Activated B cell treated with CpG ODN at 0.5 μM for 24 hours (primary cell): ENCODE measurements at places on chromosomes 3 and 15. TPM values are rescaled to one million over a fixed set of nuclear protein-coding genes. Genes with fewer than 3 reads are reported as not detected.

- DNase-seq: no peak
Observed at GRCh38 chr3:98012979-98013378, 22.1 kb downstream of the GABRR3 start.

DNA sequence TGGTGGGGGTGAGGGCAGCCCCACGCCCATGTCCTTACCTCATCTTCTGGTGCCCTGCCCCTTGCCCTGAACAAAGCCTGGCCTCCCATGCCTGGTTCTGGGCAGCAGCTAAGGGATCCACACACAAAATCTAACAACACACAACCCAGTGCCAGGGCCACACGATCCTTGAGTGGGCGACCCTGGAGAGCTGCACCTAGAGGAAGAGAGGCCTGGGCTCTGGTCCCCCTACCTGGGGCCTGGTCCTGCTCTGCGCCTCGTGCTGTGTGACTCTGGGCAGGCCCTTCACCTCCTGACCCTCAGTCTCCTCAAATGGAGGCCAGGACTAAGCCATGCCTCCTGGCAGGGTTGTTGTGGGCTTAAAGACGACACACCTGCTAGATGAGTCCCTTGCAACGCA is 20.0 kb upstream of the C3orf22 start:
- DNase-seq: no peak

DNA sequence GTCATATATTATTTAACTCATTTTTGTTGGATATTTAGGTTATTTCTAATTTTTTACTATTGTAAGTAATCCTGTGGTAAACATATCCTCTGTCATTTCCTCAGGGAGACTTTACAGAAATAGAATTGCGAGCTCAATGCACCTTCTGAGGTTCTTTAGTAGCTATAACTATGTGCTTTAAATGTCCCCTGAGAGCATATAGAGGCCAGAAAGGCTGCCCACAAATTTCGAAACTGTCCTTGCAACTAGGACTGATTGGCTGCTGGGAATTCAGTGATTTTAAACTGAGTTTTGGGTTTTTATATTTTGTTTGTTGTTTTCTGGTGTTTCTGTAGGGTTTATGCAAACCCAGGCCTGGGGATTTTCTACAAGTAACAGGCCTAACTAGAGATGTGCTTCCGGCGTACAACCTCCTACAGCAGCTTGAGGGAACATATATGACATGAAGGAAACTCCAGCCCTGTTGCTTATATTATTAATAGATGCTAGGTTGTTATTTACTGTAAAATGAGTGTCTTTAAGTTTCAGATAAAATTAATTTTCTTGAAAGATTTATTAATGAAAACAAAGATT is 29.1 kb upstream of the P4HTM start:
- DNase-seq: no peak

DNA sequence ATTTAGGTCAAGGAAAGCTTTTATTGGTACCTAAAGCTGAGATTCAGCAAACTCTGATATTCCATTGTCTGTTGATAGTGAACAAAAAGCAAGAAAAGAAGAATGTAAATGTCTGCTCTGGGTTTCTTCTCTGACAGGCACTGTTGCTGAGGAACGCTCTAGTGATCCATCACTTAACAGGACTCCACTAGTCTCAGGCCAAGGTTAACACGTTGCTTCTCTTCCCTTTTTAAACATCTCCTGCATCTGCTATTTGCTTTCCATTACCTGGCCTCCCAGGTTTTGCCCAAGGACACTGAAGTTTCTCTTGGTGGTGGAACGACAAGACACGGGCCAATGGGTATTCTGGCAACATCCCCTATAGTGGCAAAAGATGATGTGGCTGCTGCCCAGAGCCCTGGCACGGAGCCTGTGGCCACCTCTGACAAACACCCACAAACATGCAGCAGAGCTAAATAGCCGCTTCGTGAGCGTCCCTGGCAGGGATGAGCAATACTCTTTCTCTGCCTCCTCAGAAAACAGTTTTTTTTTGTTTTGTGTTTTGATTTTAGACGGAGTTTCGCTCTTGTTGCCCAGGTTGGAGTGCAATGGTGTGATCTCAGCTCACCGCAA is 97.8 kb upstream of the AKAP13 start:
- DNase-seq: no peak

- no peak for DNase-seq
Observed at GRCh38 chr15:98347001-98347400, 301.3 kb upstream of the IGF1R start.

- no peak for DNase-seq
Observed at GRCh38 chr15:78752492-78753358, 58.5 kb downstream of the ADAMTS7 start.

DNA sequence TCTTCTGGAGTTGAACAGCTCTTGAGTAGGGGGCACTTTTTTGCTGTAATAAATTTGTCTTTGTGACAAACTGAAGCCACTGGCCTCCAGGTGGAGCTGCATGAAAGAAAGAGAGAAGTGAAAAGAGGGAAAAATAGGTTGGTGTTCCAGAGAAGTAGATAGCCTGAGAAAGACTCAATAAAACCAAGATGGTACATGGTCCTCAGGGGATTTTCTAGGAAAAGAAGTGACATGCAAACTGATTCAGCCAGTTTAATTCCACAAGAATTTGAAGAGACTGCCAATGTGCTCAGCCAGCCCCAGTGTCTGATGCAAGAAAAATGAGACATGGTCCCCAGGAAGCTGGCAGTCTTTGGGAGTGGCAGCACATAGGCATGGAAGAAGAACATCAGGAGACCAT is 152.7 kb downstream of the CD47 start:
- DNase-seq: no peak

- DNase-seq: no peak
Observed at GRCh38 chr3:46847744-46848143, 15.5 kb downstream of the MYL3 start.

DNA sequence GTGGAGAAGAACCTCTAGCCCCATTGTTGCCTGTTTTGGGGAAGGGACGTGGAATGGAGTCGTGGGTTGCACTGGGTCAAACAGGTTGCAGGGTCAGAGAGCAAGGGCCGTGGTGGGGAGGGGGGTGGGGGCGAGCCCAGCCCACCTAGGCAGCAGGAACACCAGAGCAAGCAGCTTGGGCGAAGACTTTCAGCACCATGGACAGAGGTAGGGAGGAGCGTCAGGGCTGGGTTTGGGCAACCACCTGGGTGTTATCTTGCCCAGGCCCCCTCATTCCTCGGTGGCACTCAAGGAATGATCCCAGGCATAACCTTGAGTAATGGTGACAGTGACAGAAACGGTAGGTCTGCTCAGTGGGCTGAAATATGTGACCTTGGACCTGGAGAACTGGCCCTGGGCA is 45.9 kb upstream of the TMEM115 start:
- no peak for DNase-seq

DNA sequence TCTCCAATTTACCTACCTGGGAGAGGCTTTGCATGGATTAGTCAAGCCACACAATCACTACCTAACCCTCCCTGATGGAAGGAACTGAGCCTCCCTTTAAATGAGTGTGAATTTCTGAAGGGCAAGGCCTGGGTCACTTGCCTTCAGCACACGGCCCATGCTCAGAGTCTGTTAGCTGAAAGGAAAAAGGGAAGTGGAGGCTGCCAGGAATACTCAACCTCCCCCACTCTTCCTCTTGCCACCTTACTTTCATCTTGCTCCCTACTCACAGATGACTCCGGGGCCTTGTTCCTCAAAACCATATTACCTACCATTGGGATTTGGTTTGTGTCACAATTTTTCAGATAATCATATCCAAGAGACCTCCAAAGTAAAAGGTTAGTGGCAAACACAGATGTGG is 220.0 kb downstream of the ABHD5 start:
- no peak for DNase-seq

GRCh38 chr15:57152666-57153539 is 223.4 kb upstream of the CGNL1 start:
- DNase-seq: no peak

DNA sequence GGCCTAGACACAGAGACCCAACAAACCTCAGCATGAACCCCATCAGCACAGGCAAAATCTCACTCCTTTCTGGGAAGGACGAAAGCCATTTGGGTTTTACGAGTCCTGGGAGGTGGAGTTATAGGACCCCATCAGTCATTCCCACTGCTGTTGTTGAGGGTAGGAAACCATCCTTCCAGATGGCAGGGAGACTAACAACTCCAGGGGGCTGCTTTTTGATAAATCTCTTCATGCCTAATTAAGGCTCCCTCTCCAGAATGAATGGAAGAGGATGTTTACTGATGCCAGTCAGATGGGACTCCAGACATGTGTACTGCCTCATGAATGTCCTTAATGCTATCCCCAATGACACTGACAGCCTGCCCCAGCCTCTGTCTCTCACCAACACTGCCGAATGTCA is 75.3 kb downstream of the ST8SIA2 start:
- DNase-seq: no peak

- no peak for DNase-seq
Observed at GRCh38 chr3:10286596-10287295, 6.0 kb downstream of the GHRL start.

GRCh38 chr15:47410247-47410646 is 307.1 kb upstream of the SEMA6D start:
- DNase-seq: no peak

DNA sequence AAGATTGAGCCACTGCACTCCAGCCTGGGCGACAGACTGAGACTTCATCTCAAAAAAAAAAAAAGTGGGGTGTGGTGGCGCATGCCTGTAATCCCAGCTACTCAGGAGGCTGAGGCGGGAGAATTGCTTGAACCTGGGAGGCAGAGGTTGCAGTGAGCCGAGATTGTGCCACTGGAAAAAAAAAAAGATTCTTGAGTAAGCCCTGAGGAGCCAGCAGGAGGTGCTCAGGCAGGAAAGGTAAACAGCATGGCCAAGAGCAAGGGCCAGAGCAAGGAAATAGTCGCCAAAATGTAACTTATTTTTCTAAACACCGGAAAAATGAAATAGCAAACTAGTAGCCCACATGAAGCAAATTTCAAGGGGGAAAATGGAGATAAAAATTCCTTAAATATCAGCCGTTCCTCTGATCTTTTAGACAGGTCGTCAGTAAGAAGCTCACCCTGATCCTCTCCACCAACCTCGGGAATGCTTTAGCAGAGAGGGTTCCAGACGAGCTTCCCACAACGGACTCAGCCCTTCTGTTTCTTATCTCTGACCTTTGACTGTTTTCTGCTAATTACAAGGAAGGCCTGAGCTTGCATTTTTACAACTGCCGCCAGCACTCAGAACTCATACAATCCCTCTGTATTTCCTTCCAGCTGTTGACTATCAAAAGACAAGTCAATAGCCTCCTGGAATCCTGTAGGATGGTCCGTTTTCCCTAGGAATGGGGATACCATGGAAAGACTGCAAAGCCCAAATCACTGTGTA is 45.0 kb upstream of the AKAP13 start:
- no peak for DNase-seq

DNA sequence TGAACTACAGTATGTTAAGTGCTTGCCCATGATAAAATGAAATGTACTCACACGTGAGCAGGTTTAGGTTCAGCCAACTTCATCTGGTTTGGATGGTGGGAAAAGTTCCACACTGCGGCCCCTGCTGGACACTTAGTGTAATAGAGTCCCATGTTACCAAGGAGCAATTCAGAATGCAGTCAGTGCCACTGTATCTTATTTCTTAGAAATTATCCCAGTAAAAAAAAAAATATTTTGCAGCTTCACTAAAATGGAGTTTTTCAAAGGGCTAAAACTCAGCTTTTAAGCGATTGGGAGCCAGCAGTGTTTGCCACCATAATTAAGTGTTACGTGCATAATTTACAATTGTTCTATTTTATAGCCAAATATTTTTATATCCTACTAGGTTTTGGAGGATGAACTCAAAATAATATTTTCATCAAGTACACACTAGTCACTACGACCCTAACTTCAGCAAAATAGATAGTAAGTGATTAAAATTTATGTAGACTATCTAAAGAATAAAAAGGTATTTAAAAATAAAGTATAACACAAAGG is 371.7 kb upstream of the GBE1 start:
- DNase-seq: no peak

DNA sequence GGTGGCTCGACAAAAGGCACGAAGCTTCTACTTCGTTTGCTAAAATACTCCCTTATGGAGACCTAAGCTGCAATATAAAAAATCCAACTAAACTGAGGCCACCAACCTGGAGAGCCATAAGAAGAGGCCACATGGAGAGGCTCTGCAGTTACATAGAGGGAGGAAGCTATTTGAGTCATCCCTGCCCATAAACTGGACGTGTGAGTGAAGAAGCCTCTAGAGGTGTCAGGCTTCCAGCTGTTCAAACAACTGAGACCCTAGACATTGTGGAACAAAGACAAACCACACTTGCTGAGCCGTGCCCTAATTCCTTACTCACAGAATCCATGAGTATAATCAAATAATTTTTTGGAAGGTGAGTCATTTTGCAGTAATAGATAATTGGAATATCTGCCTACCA is 50.2 kb upstream of the GMNC start:
- no peak for DNase-seq

DNA sequence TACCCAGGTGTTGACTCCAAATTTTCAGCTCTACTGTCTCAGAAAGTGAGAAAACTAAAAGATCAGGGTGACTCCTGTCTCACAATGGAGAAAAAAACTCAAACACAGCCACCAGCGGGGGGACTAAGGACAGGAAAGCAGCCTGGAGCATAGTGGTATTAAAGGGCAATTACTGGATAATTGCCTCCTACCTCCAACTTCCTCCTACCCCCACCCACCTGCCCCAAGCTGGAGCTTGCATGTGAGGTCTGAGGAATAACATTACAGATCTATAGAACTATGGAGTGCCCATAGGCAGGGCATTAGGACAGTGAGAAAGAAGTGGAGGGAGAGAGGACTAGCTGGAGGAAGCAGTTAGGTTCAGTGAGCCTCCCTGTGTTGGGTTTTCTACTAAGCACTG is 2.7 kb upstream of the PCCB start:
- DNase-seq: no peak

DNA sequence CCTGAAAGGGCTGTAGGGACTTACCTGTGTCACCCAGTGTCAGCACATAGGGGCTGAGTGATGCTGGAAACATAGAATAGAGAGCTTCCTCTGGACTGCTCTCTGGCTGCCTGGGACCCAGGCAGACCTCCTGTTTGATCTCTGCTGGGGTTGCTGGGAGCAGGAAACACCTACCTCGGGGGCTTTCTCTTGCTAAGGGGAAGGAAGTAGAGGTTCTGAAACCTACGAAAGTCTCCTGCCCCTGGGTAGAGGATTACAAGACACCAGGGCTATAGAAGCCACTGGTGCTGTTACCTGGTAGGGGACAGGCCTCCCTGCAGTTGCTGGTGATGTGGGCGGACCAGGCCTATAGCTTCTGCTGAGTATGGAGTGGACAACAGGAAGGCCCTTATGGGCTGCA is 81.7 kb downstream of the DHX30 start:
- no peak for DNase-seq

DNA sequence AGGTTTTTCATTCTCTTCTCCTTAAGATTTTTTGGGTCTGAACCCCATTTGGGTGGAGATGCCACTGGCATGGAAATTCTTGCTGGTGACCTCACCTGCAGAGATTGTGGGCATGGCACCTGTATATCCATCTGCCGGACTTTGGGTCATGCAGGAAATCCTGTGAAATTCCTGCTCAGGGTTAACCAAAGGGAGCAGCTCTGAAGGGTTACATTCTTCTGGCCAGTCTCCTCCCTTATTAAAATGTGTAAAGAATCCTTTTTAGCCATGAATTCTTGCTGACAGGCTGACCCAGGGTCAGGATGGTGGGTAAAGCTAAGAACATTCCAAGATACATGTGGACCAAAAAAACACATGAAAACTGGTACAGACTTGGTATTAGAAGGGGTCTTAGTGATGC is 27.4 kb downstream of the ARHGEF26 start:
- DNase-seq: no peak

- no peak for DNase-seq
Observed at GRCh38 chr3:127304121-127304744, 16.4 kb upstream of the PRR20G start.

DNASE1L3 gene
- total RNA-seq: 7.2 and 8.1 TPM in 2 replicates

PPP1R14D gene
- total RNA-seq: 0.31 TPM in 1 of 2 replicates, not detected in the other

NDN gene
- total RNA-seq: 0.17 TPM in 1 of 2 replicates, not detected in the other

DAZL gene
- total RNA-seq: not detected in 2 replicates

NEK10 gene
- total RNA-seq: 0.59 and 0.84 TPM in 2 replicates

PRR20G gene
- total RNA-seq: not detected in 2 replicates

RAB43 gene
- total RNA-seq: 9.8 and 12.8 TPM in 2 replicates
